ENCODE measurements at places on chromosomes 12 and 14.

GRCh38 chr14:51283402-51284085, 43.5 kb downstream of the TMX1 start:
- no peak for DNase-seq

GRCh38 chr14:24147761-24148428, 597 bp downstream of the RNF31 start:
- DNase-seq: no peak

DNA sequence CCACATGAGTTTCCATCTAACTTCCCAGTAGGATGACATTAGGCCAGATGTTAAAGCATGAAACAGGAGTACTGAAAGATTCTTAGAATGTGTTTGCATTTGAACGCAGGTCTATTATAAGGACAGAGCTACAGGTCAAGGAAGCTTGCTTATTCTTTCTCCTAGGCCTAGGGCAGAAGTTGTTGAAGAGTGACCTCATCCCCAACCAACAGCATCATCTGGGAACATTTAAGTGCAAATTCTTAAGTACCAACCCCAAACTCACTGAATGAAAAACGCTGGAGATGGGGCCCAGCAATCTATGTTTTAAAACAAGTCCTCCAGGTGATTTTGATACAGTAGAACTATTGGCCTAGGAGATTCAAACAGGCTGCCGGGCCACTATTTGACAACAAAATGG, 52.4 kb downstream of the PAPLN start:
- DNase-seq: no peak

GRCh38 chr14:23060536-23061260, 3.4 kb upstream of the CDH24 start:
- no peak for DNase-seq

DNA sequence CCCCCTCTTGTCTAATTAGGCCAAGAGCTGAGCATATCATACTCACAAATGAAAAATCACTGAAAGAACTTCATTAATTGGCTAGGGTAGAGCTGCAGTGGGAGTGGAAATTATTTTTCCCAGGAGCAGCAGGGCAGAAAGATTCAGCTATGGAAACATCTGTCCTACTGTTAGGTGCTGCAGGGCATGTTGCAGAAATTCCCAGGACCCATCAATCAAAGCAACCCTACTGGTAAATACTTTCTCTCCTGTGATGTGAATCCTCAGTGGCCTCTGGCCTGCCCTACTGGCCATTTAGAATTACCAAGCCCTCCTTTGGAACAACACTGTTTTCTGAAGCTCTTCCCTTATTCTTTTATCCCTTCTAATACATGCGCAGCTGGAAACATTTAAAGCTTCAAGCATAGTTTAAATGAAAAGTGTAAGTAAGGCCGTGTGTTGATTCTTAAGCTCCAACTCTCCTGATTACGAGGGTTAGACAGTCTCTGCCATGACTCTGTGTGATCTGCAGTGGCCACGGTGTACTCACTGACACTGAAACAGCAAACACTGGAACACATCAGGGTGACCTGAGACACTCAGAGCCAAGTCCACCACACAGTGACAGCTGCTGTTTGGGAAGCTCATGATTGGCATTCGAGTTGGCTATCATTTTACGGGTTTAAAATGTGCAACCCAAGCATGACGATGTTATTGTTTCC, 62.6 kb upstream of the TMCC3 start:
- DNase-seq: peak; percentile 38

GRCh38 chr12:6961278-6961694, 9.2 kb downstream of the PHB2 start:
- DNase-seq: peak; percentile 30

- no peak for DNase-seq
Measured at GRCh38 chr14:91888641-91889476, 21.5 kb upstream of the TC2N start.

GRCh38 chr12:49410818-49411217, 43.6 kb downstream of the SPATS2 start:
- no peak for DNase-seq

- no peak for DNase-seq
Measured at GRCh38 chr14:85466678-85467077, 63.3 kb upstream of the FLRT2 start.

- no peak for DNase-seq
Measured at GRCh38 chr12:84982888-84983287, 53.2 kb downstream of the TSPAN19 start.

DNA sequence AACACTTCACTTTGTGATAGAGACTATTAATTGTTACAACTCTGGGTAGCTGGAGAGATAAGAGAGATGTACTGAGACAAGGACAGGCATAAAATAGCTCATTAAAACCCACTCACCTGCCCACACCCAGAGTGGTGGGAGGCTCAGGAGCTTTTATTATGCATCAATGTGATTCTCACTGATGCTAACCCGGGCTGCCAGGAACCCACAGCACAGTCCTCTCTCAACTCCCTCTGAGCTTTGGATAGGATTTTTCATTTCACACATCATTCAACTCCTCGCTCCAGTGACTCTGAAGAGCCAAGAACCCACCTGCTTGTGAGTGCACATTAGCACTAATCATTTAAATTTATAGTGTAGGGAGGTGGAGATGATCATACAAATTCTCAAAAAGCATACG, 827.9 kb downstream of the FLRT2 start:
- DNase-seq: no peak

GRCh38 chr14:69506241-69506595, 21.7 kb downstream of the PLEKHD1 start:
- no peak for DNase-seq

DNA sequence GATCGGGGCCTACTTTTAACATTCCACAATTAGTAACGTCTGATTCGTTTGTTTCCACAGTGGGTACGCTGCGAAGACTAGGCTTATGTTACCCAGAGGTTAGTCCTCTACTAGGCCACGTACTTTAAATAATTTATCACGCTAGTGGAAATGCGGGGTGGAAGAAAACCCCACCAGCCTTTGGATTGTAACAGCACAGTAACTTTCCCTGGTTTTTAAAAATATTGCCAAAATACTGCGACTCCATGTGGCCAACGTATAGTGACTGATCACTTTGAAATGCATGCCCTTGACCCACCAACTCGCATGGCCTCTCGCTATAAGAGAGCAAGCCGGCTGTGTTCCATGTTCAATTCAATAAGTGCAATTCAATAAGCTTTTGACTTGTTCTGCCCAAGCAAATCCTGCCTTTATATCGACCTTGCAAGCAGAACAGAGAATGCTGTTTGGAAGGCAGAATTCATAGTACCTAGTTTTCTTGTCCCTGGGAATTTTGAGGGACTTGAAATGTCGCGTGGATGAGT, 882 bp upstream of the GTF2A1 start:
- no peak for DNase-seq

DNA sequence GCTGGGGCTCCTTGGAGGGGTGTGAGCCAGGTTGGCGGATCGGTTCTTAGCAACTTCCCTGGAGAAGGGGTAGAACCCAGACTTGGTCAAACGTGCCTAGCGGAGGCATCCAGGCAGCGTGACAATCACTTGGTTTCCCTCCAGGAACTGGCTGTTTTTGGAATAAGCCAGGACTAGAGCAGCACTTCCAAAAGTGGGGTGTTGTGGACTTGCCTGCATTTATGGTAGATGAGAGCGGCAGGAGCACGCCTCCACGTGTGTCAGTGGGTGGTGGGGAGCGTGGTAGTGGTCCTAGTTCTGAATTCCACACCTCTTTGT, 2.8 kb downstream of the PRMT8 start:
- DNase-seq: no peak

DNA sequence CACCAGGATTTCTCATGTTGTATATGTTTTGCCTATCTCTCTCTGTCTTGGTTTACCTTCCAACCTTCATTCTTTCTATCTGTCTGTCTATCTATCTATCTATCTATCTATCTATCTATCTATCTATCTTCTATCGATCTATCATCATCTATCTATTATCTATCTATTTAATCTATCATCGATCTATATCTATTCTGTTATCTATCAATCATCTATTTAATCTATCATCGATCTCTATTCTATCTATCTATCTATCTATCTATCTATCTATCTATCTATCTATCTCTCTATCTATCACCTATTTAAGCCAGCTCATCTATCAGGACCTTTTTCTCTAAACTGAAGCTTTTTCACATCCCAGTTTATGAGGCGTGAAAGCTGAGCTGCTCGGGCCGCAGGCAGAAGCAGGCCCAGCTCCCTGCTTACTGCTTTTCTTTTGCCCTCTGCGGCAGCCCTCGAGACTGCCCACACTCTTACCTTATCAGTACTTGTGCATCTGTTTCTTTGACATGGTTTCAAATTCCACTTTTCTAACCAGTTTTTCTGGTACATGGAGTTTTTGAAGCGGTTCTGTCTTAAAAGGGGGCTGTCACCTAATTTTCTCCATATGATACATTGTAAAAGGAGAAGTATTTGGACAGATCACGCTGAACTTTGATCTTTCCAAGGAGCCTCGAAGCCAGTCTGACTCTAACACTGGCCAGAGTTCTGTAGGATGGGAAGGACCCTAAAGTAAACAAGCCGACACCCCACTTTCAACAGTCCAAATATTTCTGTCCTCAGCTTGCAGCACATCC, 44.4 kb upstream of the GSG1 start:
- DNase-seq: no peak

- no peak for DNase-seq
Measured at GRCh38 chr14:36408388-36408787, 88.0 kb upstream of the MBIP start.

DNA sequence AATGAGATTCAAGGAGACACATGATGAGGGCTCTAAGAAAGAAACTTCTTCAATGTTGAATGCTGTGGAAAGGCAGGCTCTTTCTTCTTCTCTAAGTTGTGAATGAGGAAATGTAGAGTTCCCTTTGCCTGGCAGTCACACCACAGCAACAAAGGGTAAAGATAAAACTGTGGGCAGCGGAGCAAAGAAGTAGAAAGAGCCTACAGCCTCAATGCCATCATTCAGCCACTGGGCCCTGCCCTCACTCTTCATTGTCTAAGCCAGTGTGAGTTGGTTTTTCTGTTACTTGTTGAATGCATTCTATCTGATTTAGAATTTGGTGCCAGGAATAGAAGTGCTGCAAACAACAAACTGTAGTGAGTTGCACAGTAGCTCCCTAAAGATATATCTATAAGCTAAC, 12.2 kb downstream of the SDR9C7 start:
- no peak for DNase-seq

DNA sequence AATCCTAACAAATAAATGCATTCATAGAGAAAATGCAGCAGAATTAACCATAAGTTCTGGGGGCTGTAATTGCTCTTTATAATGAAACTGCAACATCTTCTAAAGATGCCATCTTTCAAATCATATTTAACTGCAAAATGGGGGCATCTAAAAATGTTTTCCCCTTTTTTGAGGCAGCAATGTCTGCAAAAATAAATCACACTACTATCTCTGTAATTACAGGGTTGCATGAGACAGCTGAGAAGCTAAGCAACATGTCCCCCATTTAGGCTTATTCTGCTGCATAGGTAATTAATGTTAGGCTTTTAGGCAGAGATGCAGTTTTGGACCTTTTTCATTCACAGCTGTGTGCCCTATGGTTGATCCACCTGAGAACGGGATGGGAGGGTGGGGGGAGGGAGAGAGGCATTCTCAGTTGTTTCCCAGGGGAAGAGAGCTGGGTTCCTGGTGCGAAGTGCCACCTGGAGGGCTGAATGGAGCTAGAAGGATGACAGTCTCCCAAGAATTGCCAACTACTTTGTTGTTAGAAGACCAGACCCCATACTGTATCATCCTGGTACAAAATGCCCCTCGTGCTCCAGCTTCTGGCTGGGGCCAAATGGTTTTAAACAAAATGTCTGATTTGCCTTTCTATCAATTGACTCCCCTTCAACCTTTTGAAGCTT, 154.2 kb downstream of the APAF1 start:
- DNase-seq: no peak
